Activated CD4-positive, alpha-beta T cell treated with anti-CD3 and anti-CD28 coated beads, Interleukin-2, amount 50 U/mL, for 4 hours (primary cell): ENCODE measurements at places on chromosomes 11 and 22.
A peak's percentile ranks its signal among the peaks of the same experiment; 100 is the strongest.

GRCh38 chr11:85735876-85736460, 50.0 kb upstream of the CCDC89 start:
- DNase-seq, result no peak

GRCh38 chr11:122215244-122215992, 99.4 kb upstream of the BLID start:
- DNase-seq, result peak; percentile 4

- DNase-seq, result no peak
Measured at GRCh38 chr11:111718859-111719258, 47.3 kb downstream of the PPP2R1B start.

DNA sequence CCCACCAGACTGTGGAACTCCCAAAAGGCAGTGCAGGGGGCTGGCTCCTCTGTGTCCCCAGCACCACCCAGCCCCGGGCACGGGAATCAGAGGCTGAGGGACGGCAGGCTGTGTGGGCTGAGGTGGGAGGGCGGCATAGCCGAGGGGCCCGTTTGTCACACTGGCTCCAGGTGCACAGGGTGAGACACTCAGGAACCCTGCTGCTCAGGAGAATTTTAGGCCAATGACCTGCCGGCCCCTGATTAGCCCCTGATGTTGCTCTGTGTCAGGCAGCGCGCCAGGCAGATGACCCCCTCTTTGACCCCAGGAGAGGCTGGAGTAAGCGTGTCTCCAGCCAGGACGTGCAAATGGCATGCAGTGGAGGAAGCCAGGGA, 52.7 kb downstream of the RTL6 start:
- DNase-seq, result no peak

- DNase-seq, result no peak
Measured at GRCh38 chr22:49715450-49715849, 112.2 kb downstream of the BRD1 start.

GRCh38 chr11:96306933-96307775, 35.8 kb downstream of the MAML2 start:
- no peak for DNase-seq

GRCh38 chr11:15849257-15849656, 507.1 kb downstream of the SOX6 start:
- DNase-seq, result no peak

- no peak for DNase-seq
Measured at GRCh38 chr11:35303596-35304385, 115.6 kb downstream of the SLC1A2 start.

GRCh38 chr11:76588455-76589325, 81.9 kb downstream of the LRRC32 start:
- DNase-seq, result peak; percentile 31

DNA sequence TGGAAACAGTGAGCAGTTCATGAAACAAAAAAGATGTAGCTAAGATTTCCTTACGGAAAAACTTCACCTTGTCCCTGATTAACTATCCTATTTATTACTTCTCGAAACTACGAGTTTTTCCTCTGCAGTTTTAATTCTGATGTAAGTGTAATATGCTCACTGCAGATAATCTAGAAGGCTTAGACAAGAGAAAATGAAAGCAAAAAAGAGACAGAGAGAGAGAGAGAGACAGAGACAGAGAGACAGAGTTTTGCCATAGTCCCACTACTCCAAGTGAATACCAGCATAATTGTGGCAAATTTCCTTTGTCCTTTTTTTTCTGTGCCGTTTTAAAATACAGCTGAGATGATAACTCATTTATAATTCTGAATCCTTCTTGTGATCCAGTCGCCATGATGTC, 24.8 kb downstream of the FSHB start:
- DNase-seq, result no peak

- no peak for DNase-seq
Measured at GRCh38 chr22:43085658-43086606, 3.3 kb downstream of the TTLL1 start.

DNA sequence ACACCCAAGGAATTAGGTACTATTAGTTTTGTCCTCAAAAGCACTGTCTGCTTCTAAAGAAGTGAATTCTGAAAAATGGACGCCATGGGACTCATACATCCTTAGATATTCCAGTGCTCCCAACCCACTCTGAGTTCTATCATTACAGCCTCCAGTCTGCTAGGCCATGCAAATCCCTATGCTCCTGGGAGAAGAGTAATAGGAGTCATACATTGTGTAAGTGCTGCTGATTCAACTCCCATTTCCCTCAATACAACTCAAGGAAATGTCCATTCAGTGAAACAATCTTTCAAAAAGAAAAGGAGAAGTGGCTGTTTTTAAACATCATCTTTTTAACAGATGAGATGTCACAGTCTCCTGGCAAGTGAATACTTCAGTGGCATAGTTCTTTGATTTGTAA, 590.2 kb upstream of the LRRC4C start:
- DNase-seq, result no peak

- no peak for DNase-seq
Measured at GRCh38 chr22:40178417-40179409, 988 bp downstream of the TNRC6B start.

- peak; percentile 56 for DNase-seq
Measured at GRCh38 chr11:59556115-59556916, 45.0 kb downstream of the OR4D9 start.

DNA sequence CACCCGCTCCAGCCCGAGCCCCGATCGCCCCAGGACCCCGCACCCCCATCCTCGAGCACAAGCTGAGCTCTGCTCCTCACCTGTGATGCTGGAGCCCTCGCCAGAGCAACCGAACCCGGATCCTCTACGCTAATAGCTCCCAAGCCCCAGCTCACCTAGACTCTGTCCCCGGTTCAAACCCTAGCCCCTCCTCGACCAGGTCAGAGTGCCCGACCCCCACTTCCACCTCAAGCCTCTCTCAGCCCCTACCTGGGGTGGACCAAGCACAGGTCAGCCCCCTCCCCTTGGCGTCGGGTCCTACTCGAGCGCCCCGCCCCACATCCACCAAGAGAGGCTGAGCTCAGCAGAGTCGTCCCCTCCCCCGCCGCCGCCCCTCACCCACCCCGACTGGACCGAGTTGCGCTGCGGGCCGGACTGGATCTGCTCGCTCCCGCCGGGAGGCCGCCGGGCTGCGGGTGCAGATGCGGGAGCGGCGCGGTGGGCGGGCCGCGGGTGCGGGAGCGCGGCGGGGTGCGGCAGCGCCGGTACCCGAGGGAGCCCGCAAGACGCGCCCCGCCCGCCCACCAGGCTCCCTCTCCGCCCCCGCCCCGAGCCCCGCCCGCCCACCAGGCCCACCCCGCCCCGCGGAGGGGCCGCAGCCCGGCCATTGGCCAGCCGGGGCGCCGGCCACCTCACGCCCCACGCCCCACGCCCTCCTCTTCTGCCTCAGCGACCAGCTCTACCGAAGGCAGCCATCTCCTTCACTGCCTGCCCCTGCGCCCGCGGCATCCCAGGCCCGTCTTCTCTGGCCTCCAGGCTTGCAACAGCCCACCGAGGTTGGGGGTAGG, 577 bp upstream of the DKK3 start:
- DNase-seq, result no peak

DNA sequence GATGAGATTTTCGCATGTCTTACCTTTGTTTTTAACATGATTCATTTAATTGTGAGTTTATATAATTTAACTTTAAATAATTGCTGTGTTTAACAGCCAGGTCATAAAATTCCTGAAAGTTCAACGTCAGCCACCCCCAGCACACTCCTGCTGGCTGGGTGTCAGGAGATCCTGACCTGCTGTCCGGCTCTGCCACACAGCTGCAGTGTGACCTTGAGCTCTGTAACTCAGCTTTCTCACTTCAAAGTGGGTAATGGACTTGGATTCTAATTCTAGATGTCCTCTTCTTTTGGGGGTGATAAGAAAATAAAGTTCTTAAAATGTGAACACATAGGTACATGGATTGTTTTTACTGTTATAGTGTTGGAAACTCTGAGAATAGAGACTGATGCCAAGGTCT, 10.9 kb downstream of the VPS26B start:
- DNase-seq, result no peak

- no peak for DNase-seq
Measured at GRCh38 chr22:48496226-48496845, 1331.3 kb downstream of the BRD1 start.

- peak; percentile 65 for DNase-seq
Measured at GRCh38 chr11:32176223-32176934, 85.5 kb downstream of the RCN1 start.

DNA sequence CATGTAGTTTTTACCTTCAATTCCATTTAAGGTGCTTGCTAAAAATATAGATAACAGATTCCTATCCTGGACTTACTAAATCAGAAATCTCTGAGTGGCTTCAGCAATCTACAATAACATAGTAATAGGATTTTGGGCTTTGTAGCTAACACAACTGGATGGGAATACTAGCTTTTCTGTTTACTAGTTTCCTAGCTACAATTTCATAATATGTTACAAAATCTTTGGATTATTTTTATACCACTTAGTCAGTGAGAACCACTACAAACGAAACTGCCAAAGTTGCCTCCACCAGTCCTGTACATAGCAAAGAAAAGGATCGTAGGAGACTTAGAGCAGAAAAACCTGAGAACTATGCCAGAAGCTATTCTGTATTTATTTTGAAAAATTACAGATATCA, 87.7 kb upstream of the ANO3 start:
- no peak for DNase-seq

- no peak for DNase-seq
Measured at GRCh38 chr11:131737357-131737756, 366.9 kb downstream of the NTM start.

DNA sequence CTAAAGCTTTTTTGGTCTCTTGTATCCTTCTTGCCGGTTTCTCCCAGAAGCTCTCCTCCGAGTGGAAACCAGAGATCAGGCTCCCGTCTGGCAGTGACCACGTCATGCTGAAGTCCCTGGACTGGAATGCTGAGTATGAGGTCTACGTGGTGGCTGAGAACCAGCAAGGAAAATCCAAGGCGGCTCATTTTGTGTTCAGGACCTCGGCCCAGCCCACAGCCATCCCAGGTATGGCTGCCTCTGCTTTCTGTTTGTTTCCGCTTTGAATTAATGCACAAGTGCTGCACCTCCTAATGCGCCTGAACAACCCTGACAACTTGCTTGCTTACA, 54.3 kb upstream of the TTC12 start:
- DNase-seq, result no peak

DNA sequence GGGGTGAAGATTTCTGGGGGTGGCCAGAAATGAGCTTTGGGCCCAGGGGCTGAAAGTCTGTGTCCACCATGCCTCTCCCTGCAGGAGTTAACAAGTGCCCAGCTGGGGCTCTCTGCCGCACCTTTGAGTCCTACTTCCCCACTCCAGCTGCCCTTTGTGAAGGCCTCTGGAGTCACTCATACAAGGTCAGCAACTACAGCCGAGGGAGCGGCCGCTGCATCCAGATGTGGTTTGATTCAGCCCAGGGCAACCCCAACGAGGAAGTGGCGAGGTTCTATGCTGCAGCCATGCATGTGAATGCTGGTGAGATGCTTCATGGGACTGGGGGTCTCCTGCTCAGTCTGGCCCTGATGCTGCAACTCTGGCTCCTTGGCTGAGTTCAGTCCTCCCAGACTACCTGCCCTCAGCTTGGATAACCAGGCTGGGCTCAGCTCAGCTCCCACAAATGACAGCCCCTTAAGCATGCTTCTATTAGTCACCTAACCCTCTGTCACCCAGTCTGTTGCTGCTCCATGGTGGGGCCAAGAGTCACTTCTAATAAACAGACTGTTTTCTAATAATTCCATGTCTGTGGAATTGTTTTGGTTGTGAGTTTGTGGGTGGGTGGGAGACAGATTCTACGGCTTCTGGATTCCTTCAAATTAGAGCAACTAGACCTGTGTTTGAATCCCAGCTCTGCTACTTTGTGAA, 3.0 kb upstream of the INPPL1 start:
- no peak for DNase-seq

DNA sequence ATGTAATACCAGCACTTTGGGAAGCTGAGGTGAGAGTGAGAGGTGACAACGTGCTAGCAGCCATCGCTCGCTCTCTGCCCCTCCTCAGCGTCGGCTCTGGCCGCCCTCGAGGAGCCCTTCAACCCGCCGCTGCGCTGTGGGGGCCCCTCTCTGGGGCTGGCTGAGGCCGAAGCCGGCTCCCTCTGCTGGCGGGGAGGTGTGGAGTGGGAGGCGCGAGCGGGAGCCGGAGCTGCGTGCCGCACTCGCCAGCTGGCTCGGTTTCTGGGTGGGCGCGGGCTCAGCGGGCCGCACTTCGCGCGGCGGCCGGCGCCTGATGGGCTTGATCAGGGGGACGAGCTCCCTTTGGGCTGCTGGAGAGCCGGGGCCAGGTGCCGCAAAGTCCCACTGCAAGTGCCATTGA, 98.9 kb upstream of the UBASH3B start:
- no peak for DNase-seq

- DNase-seq, result no peak
Measured at GRCh38 chr11:43234881-43235280, 76.9 kb upstream of the API5 start.

GRCh38 chr11:8631395-8632118, 37.5 kb upstream of the STK33 start:
- DNase-seq, result no peak

DNA sequence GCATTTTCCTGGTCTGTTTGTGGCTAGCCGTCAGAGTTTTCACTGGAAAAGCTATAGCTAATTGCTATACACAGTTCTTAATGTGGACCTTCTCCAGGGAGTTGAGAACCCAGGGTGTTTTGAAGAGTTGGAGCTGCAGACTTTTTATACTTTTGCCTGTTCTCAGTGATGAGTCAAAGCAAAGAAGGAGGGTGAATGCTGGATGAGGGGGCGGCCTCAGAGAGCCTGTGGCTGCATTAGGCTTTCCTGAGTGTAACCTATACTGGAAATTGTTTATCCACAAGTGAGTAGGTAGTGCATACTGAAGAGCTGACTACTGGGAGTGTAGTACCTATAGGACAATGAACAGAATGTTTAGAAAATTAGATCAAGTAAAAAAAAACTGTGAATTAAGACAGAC, 79.7 kb upstream of the HORMAD2 start:
- DNase-seq, result no peak

- no peak for DNase-seq
Measured at GRCh38 chr11:87871056-87871455, 304.2 kb downstream of the RAB38 start.

- DNase-seq, result no peak
Measured at GRCh38 chr11:120186774-120187591, 23.8 kb upstream of the OAF start.

GRCh38 chr11:692824-693414, 2.1 kb downstream of the DEAF1 start:
- no peak for DNase-seq

- DNase-seq, result no peak
Measured at GRCh38 chr11:1199241-1199750, 23.6 kb upstream of the MUC5B start.

DNA sequence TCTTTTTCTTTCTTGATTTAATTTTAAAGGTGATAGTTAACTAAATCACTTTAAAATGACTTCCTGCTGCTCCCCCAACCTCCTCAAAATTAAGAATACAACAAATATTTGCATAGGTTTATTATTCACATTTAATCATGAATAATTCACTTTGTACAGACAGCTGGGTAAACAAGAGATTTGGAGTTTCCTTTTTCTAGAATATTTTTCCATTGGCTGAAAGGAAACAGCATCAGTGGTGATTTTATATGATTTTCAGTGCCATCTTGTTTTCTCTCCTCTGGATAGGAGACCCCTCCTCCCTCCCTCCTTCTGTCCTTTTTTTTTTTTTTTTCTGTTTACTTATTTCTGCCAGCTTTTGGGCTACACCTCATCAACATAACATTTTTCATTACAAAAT, 60.5 kb downstream of the LIF start:
- DNase-seq, result no peak
